NCI-H1048 (cell line): ENCODE measurements at places on chromosomes 6 and 20.
A peak's percentile ranks its signal among the peaks of the same experiment; 100 is the strongest.

DNA sequence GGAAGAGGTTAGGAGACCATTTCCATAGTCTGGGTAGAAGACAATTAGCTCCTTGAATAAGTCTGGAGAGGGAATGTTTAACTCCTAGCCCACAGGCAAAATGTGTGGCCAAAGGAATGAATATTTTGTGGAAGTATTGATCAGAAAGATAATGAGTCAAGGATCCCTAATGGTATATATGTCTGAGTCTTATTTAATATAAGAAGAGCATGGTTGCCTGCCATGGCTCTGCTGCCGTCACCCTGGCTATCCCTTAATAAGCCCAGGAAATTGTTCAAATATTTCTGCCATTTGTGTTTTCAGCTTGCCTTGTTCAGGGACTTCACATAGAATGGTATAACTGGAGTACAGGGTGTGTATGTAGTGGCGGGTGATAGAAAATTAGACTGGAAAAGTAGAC, 18.1 kb upstream of the CALHM6 start:
- DNase-seq, result no peak

GRCh38 chr6:7505189-7505699, 36.2 kb upstream of the DSP start:
- no peak for DNase-seq

GRCh38 chr20:39295301-39295700, 333.2 kb downstream of the DHX35 start:
- DNase-seq, result no peak

GRCh38 chr6:123990376-123990775, 186.7 kb downstream of the NKAIN2 start:
- no peak for DNase-seq

GRCh38 chr6:52263709-52264540, 19.6 kb upstream of the IL17F start:
- no peak for DNase-seq

GRCh38 chr6:150189122-150189521, 46.3 kb downstream of the PPP1R14C start:
- DNase-seq, result no peak

- DNase-seq, result no peak
Observed at GRCh38 chr20:14383335-14383734, 45.9 kb upstream of the FLRT3 start.

GRCh38 chr20:34516247-34517113, at the start of gene DYNLRB1:
DYNLRB1 (plus strand) TSS chr20:34516422; CDS start chr20:34516459, 37 bp downstream.
- DNase-seq, result peak; percentile 92

DNA sequence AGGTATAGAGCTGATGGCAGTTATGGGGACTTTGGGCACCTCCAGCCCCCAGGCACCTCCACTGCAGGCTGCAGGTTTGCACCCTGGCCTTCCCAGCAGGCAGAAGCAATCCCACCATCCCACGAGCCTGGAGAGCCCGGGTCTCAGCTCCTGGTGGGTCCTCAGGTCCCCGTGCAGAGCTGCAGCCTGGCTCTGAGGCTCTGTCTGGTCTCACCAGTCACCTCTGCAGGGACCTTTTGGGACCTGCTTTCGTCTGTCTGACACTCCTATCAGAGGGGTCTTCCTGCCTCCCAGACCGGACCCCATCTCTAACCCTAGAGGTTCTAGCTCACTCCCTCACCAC, 41.9 kb downstream of the FGD2 start:
- no peak for DNase-seq

- DNase-seq, result no peak
Observed at GRCh38 chr6:104625536-104625935, 234.2 kb downstream of the HACE1 start.

DNA sequence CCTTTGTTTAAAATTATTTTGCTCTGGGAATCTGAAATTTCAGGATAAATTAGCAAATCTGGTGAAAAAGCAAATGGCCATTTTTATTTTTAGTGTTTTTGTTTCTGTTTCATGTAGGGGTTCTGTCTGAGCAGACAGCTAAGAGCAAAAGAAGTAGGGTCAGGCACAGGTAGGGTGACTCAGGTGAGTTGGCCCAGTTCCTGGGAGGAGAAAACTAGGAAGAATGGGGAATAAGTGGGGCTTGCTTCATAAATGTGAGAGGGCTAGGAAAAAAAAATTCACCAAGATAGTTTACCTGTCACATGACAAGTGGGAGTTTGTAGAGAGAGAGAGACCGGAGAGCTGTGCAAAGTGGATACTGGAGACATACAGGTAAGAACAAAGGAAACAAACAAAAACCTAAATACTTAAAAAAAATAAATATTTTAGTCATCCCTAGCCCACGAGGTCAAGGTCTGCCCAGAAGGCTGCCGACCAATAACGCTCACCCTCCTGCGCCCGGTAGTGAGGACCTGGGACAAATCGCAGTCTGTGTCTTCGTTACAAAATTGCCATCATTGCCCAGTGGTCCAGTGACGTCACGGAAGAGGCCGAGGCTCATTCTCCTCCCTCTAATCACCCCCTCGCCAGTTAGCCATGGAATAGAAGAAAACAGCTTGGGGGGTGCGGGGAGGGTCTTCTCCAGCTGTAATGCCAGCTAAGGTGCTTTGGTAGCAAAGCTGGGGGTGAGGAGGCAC, 2.3 kb downstream of the THBD start:
- no peak for DNase-seq

DNA sequence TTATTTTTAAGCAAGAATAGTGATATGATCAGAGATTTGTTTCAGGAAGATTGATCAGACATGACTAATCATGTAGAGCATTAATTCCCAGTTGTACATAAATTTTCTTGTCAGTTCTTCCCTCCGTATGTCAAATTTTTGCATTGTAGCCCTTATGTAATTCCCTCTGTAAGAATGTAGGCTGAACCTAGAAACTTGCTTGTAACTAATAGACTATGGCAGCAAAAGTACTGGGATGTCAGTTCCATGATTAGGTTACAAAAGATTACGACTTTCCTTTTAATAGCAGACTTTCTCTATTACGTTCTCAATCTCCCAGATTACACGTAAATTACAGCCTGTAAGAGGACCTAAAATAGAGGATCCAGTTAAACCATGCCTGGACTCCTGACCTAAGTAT, 79.4 kb upstream of the EPHA7 start:
- DNase-seq, result no peak

DNA sequence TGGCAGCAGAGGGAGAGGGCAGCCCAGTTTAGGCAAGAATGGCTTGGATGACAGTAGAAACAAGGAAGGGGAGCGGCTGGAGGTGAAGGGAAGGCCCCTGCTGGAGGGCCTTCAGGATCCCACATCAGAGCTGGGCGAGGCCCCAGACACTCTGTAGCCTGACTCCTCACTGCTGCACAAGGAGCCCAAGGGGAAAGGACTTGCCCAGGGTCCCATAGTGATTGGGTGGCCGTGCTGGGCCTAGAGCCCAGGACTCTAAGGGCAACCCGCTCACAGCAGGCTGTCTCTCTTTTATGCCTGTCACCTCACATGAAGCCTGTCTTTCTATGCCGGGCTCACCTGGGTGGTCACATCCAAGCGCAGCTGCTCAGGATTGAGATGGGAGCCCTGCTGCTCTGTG, 9.3 kb downstream of the AARS2 start:
- DNase-seq, result no peak

- no peak for DNase-seq
Observed at GRCh38 chr20:12252793-12253192, 335.1 kb downstream of the BTBD3 start.

GRCh38 chr6:116008470-116009243, 52.0 kb downstream of the FRK start:
- no peak for DNase-seq

- no peak for DNase-seq
Observed at GRCh38 chr6:125258651-125259353, 43.0 kb downstream of the HDDC2 start.

DNA sequence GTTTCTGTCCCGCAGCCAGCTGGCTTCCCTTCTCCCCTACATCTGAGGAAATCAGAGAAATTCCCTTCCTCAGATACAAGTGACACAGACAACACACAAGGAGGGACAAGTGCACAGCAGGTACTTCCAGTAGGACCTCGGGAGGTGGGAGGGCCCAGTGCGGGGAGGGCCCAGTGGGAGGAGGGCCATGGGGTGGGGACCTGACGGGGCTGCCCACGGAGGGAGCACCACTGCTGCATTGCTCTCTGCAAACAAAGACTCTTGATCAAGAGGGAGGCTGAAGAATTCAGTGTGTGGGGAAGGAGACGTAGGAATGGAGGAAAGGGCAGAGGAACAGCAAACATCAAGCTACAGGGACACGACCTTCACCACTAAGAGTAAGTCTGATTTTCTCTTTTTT, 9.0 kb downstream of the TAP2 start:
- no peak for DNase-seq

DNA sequence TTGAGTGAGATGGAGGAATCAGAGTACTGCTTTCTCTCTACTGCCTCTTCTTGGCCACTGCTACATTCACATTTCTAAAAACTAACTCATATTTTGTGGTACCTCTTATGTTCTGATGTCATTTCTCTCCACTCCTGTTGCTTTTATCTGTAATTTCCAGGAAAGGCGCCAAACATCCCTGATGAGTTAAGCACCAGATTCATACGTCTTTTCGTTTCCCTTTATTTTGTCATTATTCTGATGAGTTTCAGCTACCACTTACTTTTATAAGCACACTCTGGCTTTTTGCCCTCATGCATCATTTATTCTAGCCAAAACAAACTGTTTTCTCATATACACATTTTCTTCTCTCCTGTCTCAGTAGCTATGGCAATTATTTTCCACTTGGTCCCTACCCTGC, 680.0 kb downstream of the RNF144B start:
- DNase-seq, result no peak

DNA sequence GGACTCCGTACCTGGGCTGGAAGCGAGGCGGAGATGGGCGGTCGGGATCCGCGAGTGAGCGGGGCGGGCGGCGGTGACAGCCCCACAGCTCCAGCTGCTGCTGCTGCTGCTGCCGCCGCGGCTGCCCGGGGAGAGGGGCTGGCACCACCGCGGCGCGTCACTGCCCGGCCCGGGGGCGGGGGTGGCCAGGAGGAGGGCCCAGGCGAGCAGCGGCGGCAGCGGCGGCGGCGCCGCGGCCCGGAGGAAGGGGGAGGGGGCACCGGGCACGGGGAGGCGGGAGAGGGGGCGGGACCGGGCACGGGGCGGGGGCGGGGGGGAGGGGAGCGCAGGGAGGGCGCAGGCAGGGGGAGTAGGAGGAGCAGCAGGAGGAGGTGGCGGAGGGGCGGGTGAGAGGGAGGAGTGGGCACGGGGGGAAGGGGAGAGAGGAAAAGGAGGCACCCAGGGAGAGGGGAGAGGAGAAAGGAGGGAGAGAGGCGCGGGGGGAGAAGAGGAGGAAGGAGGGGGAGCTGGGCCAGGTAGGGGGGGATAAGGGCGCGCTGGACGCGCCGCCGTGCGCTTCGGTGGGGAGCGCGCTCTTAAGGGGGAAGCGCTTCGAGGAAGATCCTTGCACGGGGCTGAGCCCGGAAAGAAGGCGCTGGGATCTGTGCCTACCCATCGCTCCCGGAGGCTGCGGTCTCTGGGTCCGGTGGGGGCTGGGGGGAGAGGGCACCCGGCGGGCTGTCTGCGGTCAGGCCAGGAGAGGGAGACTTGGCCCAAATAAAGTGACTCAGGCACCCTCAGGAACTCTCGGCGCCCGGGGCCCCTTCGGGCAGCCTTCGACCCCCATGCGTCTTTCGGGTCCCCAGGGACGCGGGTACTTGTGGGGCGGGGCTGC, 101.5 kb downstream of the NOL4L start:
- DNase-seq, result peak; percentile 83

DNA sequence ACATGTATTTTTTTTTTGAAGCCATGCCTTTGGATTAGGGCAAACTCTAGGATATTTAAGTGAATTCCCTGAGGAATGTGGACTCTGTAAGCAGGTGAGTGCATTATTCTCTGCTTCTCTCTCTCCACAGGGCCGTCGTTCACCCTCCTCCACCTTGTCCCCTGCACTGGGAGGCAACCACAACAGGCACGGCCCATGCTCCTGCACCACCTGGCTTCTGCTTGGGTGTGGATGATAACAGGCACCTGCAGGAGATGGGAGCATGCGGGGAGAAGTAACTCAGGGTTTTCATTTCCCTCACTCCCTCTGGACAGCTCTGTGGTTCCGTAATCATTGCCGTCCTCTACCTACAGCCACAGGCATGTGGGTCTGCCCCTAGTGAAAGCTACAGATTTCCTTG, 43.4 kb downstream of the HLA-C start:
- no peak for DNase-seq

DNA sequence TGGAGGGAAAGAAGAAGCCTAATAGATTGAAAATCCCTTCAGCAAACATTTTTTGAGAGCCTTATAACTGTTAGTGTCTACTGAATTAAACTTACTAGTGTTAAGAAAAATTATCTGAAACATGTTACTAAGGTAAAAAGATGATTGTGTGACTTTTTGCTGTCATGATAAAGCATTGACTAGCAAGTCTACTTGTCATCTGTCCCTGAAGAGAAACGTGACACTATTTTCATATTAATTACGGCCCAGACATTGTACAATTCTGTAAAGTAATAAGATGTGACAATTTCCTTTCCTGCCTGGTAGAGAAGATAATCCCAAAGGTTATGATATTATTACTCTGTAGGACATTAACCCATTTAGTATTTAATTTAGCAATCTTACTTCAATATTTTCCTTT, 8.8 kb upstream of the EDEM2 start:
- no peak for DNase-seq
